ENCODE measurements at places on chromosomes 11 and 22. TPM values are rescaled to one million over a fixed set of nuclear protein-coding genes. Genes with fewer than 3 reads are reported as not detected.

The TTC36 gene
- total RNA-seq, result 2.6 TPM

The FXYD2 gene
- 89.7 TPM for total RNA-seq

DNA sequence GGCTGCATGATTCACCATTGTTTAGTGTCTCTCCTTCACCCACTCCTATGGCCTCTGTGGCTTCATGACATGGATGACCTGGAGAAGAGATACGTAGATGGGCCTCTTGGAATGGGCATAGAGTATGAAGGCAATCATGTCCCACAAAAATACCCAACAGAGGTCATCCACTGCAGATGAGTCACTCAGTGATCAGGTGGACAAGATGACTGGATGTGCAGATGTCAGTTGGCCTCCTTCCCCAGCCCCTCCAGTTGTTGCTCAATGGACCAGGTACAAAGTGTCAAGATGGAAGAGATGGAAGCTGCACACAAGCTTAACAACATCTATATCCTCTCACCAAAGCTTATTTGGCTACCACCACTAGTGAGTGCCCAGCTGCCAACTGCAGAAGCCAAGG is 41.0 kb upstream of the CLPB start:
- no peak for DNase-seq

DNA sequence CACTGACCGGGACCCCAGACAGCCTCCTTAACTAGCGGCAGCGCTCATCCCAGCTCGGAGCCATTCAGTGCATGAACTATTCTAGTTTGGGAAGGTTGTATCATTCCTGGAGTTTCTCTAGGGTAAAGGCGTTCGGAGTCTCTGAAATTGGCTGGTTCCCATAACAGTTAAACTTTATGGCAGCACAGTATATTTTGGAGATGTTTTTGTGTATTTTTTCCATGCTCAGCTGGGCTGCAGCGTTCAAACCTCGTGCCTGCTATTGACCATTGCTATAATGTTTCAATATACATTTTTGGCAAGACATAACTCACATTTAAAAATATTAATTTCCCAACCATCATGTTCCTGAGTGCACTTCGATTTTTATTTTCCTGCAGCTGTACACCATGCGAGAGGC is 169.7 kb downstream of the ST3GAL4 start:
- no peak for DNase-seq

The OSBPL5 gene
- total RNA-seq, result 37.5 TPM

DNA sequence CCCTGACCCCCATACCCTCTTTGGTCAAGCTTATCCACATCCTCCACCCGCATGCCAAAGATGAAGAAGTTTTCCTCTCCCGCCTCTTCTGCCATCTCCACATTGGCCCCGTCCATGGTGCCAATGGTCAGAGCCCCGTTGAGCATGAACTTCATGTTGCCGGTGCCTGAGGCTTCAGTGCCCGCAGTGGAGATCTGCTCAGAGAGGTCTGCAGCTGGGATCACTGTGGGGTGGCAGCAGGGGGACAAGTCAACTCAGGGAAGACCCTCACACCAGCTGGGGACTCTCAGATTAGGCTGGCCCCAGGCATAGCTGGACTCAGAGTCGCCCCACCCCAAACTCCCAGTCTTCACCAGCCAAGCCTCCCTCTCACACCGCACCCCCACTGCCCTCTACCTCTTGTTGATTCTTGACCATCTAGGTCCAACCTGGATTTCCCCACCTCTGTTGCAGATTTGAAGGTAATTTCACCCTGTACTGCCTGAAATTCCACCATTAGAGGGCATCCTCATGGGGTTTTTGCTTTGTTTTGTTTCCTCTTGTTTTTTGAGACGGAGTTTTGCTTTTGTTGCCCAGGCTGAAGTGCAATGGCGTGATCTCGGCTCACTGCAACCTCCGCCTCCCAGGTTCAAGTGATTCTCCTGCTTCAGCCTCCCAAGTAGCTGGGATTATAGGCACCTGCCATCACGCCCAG is 6.6 kb upstream of the RASGRP2 start:
- DNase-seq, result no peak

DNA sequence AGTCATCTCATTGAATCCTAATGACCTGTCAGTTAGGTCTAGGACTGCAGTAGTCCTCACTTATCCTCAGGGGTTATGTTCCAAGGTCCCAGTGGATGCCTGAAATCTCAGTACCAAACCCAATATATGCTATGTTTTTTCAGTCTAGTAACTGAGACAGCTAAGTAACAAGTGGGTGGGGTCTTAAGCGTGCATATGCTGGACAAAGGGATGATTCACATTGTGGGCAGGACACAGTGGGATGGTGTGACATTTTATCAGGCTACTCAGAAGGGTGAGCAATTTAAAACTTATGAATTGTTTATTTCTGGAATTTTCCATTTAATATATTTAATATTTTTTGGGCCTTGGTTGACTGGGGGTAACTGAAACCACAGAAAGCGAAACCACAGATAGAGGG is 29.0 kb downstream of the DDX10 start:
- DNase-seq, result no peak

DNA sequence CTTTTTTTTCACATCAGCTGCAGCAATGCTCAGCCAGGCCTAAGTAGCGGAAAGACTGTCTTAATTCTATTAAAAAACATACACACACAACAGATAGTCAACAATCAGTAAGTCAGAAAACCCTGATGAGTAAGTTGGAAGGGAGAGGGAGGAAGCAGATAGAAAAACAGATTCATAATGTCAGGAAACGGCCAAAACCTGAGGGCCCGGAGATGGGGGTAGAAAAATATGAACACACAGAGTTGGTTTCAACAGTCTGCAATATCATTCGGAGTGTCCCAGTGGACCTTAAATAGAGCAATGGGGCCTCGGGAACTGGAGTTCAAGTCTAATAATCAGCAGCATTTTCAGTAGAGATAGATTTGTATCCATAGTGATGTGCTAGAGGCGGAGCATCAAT is 14.8 kb downstream of the LRRC55 start:
- no peak for DNase-seq

The OR6T1 gene
- total RNA-seq, result not detected

DNA sequence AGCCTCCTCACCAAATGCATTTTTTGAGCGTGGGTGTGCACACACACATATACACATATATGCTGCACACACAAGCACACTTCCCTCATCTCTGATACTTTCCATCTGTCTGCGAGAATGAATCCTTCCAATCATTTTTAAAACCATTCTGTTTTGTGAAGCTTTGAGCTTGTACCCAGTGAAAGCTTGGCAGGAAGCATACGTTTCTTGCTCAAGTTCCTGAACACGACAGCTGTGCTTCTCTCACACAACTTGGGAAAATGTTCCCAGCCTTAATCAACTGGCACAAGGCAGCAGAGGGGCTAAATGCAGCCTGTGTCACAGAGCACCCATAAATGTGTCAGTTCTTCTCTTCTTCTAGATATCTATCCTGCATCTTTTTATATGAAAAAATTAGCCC is 524.0 kb upstream of the KIRREL3 start:
- DNase-seq, result no peak

The UBQLNL gene
- 0.53 TPM for total RNA-seq

GRCh38 chr22:37100589-37101127 is 8.9 kb downstream of the TMPRSS6 start:
- no peak for DNase-seq

DNA sequence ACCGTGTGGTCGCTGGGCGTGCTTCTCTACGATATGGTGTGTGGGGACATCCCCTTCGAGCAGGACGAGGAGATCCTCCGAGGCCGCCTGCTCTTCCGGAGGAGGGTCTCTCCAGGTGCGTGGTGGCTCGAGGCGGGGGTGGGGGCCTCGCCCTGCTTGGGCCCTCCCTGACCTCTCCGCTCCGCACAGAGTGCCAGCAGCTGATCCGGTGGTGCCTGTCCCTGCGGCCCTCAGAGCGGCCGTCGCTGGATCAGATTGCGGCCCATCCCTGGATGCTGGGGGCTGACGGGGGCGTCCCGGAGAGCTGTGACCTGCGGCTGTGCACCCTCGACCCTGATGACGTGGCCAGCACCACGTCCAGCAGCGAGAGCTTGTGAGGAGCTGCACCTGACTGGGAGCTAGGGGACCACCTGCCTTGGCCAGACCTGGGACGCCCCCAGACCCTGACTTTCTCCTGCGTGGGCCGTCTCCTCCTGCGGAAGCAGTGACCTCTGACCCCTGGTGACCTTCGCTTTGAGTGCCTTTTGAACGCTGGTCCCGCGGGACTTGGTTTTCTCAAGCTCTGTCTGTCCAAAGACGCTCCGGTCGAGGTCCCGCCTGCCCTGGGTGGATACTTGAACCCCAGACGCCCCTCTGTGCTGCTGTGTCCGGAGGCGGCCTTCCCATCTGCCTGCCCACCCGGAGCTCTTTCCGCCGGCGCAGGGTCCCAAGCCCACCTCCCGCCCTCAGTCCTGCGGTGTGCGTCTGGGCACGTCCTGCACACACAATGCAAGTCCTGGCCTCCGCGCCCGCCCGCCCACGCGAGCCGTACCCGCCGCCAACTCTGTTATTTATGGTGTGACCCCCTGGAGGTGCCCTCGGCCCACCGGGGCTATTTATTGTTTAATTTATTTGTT is 2.4 kb downstream of the PIM3 start:
- DNase-seq, result no peak

Measured in glomerular endothelial cell (primary cell).